EH (cell line): ENCODE measurements at places on chromosomes 2 and 18.
A peak's percentile ranks its signal among the peaks of the same experiment; 100 is the strongest.

DNA sequence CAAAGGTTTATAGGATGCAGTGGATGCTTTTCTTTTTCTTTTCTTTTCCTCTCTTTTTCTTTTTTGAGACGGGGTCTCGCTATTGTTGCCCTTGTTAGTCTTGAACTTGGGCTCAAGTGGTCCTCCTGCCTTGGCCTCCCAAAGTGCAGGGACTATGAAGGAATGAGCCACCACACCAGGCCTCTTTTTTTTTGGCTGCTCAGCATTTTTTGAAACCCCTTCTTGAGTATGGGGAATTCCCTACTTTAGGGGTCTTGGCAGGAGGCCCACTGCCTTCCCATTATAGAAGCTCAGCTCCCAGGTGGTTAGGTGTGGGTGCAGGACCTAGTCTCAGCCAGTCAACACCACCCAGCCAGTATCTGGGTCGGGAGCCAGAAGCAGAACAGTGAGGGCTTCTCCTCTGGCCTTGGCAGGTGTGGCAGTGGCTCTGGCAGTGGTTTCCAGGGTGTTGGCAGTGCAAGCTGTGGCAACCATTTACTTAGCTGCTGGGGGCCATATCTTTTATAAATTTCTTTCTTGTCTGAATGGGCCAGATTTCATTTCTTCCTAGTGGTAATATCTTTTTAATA lies 51.4 kb upstream of the ACYP2 start:
- DNase-seq = no peak

GRCh38 chr2:98935111-98935770 lies 784 bp downstream of the CRACDL start:
- DNase-seq = no peak

DNA sequence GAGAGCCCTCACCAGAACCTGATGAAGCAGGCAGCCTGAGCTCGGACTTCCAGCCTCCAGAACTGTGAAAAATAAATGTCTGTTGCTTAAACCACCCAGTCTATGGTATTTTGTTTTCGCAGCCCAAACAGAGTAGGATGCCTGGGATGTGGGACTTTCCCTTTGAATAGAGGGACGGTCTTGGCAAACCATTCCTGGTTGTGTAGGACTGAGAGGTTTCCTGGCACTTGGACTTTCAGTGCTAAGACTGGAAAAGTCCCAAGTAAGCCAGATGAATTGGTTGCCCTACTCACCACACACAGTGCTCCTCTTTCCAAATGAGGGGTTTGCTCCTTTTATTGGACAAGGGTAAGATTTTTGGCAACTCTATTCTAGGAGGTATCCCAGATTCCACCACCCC lies 46.8 kb upstream of the ACMSD start:
- DNase-seq = no peak

DNA sequence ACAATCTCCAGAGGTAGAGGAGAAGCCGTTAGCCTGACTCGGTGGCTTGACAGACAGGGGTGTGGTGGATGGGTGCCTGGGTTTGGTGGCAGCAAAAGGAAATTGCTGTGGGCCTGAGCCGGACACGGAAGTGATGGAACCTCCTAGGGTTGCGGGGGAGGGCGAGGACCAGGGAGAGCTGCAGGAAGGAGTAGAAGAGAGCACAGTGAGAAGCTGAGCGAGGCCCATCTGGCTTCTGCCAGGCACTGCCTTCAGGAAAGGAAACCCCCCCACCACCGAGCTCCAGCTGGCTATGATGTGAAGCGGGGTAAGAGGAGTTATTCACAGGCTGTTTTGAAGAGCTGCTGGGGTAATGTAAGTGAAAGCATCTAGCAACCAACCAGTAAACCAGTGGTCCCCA lies 134.6 kb downstream of the TSN start:
- DNase-seq = no peak

DNA sequence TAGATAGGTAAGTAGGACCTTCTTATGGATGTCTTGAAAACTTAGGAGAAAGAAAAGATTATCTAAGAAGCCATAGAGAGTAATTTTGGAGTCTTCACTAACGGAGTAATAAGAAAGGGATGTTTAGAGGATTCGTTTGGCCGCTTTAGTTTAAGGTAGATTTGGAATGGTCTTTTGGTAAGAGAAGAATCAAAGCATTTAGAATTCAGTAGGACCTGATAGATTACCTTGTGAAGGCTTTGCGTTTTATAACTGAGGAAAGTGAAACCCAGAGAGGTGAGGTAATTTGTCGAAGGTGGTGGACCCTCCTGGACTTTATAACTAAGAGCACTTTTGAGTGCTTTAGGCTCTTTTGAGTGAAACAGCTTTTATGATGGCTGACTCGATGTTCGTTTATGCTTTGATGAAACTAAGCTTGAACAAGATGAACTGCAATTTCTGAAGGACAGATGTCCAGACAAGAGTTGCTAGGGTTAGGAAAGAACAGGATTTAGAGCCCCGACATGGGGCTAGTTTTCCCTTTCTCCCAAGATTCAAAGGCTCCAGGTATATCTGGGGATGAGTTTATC lies 1.3 kb downstream of the MYL12B start:
- no peak for DNase-seq

DNA sequence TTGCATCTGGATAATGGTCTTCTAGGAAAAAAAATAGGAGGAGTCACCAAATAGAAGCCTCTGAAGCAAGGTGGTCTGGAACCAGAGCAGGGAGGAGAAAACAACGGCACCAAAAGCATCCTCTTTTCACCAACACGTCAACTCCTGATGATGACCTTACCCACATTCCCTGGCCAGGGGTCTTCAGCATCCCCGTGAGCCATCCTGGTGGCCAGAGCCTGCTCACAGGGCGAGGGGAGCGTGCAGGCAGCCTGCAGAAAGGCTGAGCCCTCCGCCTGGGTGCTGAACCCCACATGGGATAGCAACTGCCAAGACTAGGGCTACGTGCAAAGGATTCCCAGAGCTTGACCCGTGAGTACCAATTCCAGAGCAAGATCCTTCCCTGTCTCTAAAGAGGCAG lies 191.0 kb downstream of the NDUFA10 start:
- DNase-seq = no peak

DNA sequence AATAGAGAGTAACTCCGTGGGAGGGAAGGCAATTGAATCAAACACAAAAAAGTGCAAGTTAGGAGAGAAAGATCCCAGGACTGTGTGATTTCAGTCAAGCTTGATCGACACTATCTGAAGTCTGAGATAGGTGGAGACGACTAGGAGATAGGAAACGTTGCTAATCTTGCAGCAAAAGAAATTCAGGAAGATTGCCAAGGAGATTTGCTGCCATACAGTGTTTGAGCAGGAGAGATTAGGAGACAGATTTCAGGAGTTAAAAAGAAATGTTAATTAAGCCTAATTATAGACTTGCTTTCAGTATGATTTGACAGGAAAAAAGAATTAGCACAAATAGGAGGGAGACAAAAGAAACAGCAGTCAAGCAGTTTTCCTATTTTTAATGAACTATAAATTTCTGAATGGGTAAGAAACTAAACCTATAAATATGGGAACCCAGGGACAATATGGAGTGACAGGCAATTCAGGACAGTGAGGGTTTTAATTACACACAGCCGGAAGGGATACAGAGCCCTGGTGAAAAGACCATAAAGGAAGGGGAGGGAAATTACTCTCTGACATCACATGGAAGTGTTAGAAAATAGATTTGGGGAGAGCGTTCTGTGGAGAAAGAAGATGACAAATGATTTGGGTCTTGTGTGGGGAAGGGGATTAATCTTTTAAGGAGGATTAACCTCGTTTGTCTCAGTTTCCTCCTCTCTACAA lies 72.6 kb downstream of the SUCLG1 start:
- no peak for DNase-seq

DNA sequence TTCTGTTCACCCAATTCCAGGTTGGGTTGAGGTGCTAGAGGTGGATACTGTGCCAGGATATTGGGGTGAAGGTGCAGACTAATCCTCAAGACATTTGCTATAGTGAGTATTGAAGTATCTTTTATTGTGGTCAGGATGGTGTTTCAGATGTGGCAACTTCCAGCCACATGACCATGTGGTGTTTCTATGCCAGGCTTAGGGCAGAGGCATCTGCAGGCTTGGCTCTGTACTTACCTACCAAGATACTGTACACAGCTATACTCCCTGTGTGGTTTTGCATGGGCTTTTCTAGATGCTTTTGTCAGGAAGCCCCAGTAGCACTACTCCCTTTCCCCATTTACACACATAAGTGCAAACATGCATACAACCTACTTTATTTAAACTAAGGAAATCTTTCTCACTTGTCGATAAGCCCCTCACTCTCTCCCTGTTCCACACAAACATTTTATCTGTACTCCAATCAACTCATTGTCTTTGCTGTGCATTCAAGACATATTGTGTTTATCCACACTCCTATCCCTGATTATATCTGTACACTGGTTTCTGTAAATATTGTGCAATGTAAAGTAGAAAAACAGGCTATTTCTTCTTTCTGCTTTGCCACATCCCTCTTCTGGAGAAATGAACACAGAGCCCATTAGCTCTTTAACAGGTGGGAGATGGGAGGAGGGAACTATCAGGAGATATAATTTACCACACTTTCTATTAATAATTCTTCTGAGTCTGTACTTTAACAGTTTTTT lies 12.3 kb downstream of the ARL6IP6 start:
- no peak for DNase-seq

GRCh38 chr2:98487806-98488189 lies 43.1 kb downstream of the INPP4A start:
- DNase-seq = peak; percentile 27

DNA sequence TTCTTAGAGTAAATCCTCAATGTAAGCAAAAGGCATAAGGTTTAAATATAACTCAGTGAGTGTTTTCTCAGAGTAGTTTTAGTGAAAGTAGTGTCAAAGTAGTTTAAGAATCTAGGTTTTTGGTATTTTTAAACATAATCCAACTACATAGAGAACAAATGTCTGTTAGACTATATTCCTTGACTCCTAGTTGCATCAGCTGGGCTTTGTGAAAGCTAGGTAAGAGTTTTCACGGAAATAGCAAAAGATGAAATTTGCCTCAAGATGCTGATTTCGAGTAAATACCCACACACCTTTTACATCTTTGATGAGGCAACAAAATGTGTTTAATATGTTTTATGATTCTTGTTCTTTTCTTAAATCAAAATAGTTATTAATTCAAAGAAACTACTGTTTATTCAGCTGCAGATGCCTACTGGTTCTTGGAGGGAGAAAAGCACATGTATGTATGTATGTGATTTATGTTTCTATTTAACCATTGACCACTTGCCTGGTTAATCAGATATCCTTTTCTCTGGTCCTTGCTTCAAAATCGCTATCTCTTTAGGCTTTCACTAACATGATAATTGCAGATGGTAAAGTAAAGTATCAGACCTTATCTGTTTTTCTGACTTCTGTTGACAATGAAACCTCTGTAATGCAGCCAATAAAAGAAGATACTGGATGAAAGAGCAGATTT lies 117.4 kb upstream of the NOSTRIN start:
- DNase-seq = no peak

DNA sequence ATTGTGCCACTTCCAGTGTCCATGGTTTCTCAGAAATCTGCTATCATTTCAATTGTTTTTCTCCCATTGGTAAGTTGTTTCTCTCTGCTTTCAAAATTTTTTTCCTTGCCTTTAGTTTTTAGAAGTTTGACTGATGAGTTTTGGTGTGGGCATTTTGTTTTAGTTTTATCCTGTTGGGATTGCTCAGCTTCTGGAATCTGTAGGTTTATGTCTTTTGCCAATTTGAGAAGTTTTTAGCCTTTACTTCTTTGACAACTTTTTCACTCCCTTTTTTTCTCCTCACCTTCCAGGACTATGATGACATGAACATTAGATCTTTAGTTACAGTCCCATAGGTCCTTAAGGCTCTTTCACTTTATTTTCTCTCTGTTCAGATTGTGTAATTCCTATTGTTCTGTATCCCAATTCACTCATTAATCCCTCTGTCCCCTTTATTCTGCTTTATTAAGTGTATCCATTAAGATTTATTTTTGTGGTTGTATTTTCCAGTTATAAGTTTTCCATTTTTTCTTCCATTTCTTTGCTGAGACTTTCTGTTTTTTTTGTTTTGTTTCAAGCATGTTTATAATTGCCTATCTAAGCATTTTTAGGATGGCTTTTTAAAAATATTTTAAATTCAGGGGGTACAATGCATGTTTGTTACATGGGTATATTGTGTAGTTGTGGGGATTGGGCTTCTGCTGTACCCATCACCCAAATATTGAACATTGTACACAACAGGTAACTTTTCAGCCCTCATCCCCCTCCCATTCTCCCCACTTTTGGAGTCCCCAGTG lies 17.9 kb downstream of the MFSD6 start:
- no peak for DNase-seq

DNA sequence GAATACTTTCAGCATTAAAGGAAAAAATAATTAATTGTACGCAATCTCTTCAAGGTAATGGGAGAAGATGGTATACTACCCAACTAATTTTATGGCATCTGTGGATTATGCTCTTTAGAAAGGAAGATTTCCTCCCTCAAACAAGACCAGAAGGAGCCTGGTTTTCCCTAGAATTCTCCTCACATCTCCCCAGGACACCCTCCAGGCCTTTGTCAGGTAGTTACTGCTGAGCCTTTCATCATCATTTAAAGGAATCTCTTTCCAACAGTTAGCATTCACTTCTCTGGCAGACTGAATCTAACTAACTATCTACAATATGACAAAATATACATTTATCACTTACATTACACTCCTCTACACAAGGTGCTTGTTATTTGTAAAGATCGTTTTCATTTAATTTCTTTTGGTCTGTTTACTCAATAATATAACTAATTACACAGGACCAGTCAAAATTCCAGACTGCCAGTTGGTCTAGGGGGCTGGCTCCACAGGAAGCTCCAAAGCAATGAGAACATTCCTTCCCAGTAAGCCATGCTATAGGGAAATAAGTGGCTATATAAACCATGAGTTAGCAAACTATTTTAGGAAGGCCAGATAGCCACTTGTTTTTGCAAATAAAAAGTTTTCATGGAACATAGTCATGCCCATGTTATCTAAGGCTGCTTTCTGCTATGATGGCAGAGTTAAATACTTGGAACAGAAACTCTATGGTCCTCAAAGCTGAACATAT lies 19.1 kb downstream of the ZNF24 start:
- peak; percentile 83 for DNase-seq

DNA sequence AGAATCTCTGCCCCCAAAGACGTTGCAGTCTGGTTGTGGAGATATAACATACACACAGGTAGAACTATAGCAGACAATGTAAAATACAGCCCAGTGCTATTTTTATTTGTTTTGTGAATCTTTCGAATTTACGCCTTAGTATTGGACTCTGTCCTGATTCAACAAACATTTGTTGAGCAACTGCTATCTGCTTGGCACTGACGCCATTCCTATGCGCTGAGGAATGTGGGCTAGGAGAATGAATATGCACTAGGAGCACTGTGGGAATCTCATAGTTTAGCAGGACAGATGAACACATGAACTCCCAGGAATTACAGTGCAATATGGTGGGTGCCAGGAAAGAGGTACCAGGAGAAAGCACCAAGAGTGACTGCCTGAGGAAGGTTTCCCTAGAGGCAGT lies 181.7 kb upstream of the SIX3 start:
- DNase-seq = no peak

GRCh38 chr18:48996901-48997463 lies 46.2 kb upstream of the SMAD7 start:
- peak; percentile 93 for DNase-seq

- DNase-seq = no peak
These were observed 32.2 kb downstream of the KCTD18 start for GRCh38 chr2:200477667-200478131.

GRCh38 chr2:42767080-42767898 lies 3.4 kb upstream of the OXER1 start:
- no peak for DNase-seq

GRCh38 chr2:85892216-85892944 lies 3.6 kb upstream of the ST3GAL5 start:
- peak; percentile 54 for DNase-seq
